Fibroblast of skin of abdomen (primary cell): ENCODE measurements at places on chromosomes 6 and 20.
A peak's percentile ranks its signal among the peaks of the same experiment; 100 is the strongest.

- peak; percentile 17 for DNase-seq
Measured at GRCh38 chr6:14396826-14397517, 279.4 kb downstream of the CD83 start.

- DNase-seq = no peak
Measured at GRCh38 chr6:14786455-14786854, 459.4 kb upstream of the JARID2 start.

DNA sequence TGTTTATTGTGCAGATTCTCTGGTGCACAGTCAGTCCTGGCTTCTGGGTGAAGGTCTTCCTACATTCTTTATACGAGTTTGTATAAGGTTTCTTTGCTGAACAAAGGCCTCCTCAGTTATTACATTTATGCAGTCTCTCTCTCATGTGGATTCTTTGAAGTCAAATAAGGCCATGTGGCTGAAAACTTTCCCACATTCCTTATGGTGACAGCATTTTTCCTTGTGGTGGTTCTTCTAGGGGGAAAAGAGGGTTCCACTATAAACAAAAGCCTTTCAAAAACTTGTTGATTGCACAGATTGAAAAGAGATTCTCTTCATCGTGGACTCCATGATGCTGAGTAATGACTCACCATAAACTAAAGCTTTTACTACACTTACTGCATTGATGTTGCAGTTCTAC, 19.2 kb downstream of the ZSCAN12 start:
- no peak for DNase-seq

GRCh38 chr6:163010145-163010544, 282.4 kb downstream of the PACRG start:
- no peak for DNase-seq

- no peak for DNase-seq
Measured at GRCh38 chr6:138728662-138729061, 44.9 kb upstream of the CCDC28A start.

GRCh38 chr6:95227351-95227750, 350.0 kb upstream of the MANEA start:
- DNase-seq = no peak

GRCh38 chr20:53497246-53497645, 96.4 kb downstream of the ZNF217 start:
- DNase-seq = no peak

DNA sequence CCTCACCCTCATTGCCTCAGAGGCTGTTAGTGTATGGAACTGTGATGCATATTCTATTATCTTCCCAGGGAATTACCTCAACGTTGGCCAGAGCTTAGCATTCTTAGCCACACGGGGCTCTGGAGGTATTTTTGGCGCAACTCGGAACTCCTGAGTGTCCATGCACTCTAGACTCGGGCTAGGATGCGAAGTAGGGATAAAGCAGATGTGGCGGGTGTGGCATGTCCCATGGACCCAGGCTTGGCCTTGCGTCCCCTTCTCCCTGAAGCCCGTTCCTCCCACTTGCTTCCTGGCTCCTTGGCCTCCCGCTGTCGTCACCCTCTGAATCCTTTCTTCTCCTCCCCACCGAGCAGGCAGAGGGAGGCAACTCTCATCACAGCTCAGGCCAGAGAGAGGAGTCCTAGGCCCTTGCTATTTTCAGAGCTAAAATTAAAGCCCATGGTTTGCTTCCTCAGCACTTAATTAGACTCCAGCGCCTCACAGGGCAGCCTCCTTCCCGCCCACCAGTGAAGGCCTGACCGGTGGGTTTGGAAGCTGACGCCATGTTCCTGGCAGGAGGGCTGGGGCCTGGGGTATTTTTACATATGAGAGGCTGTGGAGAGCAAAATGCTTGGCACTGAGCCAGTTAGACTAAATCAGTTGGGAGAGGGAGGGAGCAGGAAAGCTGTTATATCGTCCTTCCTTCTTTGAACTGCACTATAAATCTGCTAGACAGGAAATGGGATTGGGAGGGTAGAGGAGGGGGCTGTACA, 138.7 kb downstream of the FOXO3 start:
- DNase-seq = no peak

DNA sequence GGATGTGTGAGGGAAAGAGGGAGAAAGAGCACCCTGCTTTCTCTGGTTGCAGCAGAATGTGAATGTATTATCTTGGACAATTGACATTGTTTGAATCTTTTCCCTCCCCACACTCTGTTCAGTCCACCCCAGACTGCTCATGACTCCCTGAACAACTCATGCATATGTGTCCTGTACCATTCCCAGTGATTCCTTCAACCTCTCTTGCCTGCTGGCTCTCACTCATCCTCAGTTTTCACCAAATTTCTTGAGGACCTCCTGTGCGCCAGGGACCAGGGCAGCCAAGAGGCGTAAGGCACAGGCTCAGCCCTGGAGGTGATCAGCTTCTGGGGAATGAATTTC, 5.4 kb downstream of the NOX3 start:
- DNase-seq = no peak

GRCh38 chr6:16767765-16768476, 6.7 kb upstream of the ATXN1 start:
- no peak for DNase-seq

- DNase-seq = no peak
Measured at GRCh38 chr6:32110632-32111031, 1.5 kb upstream of the TNXB start.

GRCh38 chr6:43702534-43703440, 15.2 kb upstream of the MRPS18A start:
- DNase-seq = peak; percentile 92

DNA sequence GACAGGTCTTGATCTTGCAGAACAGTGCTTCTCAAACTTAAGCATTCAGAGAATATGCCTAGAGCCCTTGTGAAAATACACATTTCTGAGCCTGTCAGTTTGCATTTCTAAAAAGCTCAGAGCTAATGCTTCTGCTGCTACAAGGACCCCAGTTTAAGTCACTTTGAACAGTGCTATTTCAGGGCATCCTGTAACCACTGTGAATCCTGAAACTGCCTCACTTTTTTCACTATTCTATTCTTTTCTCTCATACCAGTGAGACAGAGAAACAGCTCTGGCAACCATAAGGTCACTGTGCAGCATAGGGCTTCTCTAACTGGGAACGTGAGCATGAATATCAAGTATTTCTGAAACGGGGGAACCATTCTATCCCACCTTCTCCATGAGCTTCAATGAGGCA, 51.2 kb downstream of the LGSN start:
- no peak for DNase-seq

- no peak for DNase-seq
Measured at GRCh38 chr20:44334306-44334705, 2.5 kb upstream of the R3HDML start.

DNA sequence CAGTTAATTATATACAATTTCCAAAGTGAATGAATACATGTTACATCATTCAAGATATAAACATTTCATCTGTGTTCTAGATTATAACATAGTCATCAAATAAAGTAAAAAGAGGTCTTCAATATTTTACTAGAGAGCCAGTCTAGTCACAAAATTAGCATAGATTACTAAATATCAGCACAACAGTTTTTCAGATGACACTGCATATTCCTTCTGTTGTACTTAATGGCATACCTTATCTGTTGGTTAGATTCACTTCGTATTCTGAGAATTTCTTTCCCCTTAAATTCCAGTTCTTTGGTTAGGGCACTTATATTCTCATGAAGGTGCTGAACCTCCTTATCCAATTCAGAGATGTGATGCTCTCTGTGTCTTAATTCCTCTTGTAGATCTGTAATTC, 39.8 kb upstream of the MCM9 start:
- DNase-seq = no peak

GRCh38 chr6:80594461-80594860, 488.0 kb downstream of the BCKDHB start:
- peak; percentile 45 for DNase-seq

DNA sequence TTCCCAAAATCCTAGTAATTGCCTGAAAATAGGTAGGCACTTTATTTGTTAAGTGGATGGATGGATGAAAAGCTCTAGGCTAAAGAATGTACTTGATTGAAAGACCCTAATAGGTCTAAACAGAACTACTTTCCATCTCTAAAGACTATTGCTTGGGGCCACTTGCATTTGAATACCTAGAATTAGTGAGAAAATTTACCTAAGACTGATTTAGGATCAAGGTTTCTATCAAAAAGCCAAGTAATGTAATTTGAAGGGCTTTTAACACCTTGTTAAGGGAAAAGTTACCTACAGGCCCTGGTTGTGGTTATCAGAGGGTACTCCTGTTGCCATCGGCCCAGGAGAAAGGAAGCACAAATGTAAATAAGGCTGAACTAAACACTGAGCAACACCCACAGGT, 580.7 kb downstream of the LMBRD1 start:
- no peak for DNase-seq

DNA sequence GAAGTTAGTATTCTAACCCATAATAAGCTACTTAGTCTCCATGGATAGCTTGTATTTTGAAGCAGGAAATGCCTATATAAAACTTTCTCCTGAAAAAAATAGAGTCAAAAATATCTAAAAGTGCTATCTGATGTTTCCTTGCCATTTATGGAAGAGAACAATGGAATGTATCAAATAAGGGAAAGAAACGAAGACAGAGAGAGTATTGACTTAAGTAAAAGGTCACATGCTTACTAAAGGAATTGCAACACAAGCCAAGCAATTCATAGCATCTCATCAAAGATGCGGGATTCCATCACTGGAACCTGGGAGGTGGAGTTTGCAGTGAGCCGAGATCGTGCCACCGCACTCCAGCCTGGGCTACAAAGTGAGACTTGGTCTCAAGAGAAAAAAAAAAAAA, 112.9 kb upstream of the DTNBP1 start:
- no peak for DNase-seq

- no peak for DNase-seq
Measured at GRCh38 chr6:24385536-24386269, 17.0 kb upstream of the MRS2 start.

- peak; percentile 9 for DNase-seq
Measured at GRCh38 chr20:62202083-62202395, 18.0 kb downstream of the HRH3 start.

DNA sequence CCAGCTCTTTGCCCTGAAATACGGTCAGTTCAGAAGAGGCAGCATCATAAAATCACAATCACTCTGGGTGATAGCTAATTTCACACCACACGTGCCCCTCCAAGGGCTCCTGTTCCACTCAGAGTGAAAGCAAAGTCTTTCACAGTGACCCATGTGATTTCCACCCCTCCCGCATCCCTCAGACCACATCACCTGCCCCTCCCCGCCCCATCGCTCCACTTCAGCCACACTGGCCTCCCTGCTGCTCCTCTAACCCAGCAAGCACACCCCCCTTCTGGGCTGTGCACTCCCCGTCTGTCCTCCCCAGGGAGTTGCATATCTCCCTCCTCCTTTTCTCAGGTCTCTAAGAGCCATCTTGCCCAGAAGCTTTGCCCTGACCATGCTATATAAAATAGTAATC, 74.5 kb downstream of the PSMG4 start:
- DNase-seq = no peak

GRCh38 chr6:152980656-152981055, 2.2 kb downstream of the FBXO5 start:
- DNase-seq = no peak

DNA sequence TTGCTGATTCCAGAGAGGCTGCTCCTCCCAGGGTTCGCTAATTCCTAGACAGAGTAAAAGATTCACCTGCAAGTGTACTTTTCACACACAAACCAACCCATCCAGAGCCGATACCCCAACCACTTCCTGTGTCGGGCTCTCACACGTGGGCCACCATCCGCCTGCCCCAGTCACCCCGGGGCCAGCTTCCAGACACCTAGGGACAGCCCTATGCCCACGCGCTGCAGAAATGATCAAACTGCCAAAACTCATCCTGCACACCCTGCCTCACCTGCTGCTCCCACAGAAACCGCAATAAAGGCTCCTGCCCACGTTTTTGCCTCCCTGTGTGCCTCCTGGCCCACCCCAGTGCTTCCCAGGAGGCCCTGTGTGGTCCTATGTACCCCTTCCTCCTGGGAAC, 59.5 kb downstream of the PSMG4 start:
- no peak for DNase-seq

GRCh38 chr20:1446536-1446935, 20.1 kb downstream of the NSFL1C start:
- no peak for DNase-seq

DNA sequence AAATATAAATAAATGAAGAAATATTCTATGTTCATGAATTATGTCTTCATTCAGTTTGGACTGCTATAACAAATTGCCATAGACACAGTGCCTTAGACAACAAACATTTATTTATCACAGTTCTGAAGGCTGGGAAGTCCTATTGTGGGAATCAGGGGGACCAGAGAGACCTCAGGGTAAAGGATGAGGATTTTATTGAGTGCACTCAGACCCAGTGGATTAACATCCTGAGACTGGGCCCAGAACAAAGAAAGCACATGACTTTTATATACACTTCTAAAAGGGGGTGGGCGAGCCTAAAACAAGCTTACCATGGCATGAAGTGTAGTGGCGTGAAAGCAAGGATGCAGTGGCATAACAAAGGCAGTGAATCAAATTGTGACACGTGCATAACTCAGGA, 26.9 kb upstream of the CBLN4 start:
- no peak for DNase-seq

DNA sequence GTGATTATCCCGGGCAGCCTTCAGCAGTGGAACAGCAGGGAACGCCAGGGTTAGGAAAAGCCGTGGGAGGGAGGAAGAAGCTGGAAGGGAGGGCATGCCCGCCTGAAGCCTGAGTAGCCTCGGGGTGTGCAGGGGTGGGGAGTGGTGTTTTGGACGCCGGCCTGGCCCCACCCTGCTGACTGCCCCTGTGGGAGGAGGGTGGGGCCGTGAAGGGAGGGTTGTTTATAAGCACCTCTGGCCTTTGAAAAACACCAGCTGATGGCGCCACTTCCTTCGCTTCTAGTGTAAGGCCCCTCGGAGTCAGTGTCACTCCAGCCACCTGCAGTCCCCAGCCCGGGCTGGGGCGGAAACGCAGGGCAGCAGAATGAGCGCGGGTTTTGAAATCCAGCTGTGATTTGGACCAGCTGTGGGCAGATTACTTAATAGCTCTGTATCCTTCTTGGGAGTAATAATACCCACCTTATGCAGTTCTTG, 52.8 kb upstream of the BMP6 start:
- DNase-seq = no peak

DNA sequence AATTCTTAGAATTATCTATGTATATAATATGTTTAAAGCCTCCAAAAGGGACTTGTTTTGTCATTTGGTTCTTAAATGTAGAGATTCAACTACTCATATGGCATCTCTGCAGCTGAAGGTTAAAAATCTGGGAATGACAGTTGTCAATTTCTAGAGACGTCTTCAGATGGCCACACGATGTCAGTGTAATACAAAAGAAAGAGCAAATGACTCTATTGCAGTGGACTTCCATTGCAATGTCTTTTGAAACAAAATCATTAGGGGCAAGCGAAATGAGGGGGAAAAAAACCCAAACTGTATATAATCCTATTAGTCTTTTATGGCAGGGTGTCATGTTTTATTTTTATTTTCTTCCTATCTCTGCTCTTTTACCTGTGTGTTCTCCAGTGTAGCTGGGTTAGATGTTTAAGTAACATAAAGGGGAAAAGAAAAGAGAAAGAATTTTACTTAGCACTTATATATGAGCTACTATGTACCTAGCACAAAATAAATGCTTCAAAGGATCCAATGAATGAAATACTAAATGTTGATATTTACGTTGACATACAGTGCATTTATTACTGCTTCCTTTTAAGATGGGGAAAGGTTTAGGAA, 26.2 kb downstream of the CCN2 start:
- peak; percentile 62 for DNase-seq

- no peak for DNase-seq
Measured at GRCh38 chr6:33957131-33957891, 153.5 kb upstream of the MLN start.

GRCh38 chr6:21928827-21929226, 335.3 kb downstream of the SOX4 start:
- DNase-seq = no peak
